ENCODE measurements at places on chromosomes 16 and 17. TPM values are rescaled to one million over a fixed set of nuclear protein-coding genes. Genes with fewer than 3 reads are reported as not detected.

Gene ARL5C
- not detected for total RNA-seq

Gene SLC5A10
- total RNA-seq, result not detected

Gene CCL15
- not detected for total RNA-seq

Gene RNU2-1
- total RNA-seq, result not detected

Gene TMEM204
- total RNA-seq, result 12.9 TPM

Gene TLCD3A
- 15.5 TPM for total RNA-seq

Gene FOXC2
- 5.5 TPM for total RNA-seq

Gene AATK
- total RNA-seq, result 0.15 TPM

Gene HS3ST2
- not detected for total RNA-seq

Gene SNX20
- total RNA-seq, result not detected

Gene TEKT3
- total RNA-seq, result not detected

Gene CA7
- total RNA-seq, result not detected

Gene KRT40
- total RNA-seq, result not detected

Gene CA5A
- total RNA-seq, result not detected

Gene SLC22A31
- 1.7 TPM for total RNA-seq

Gene TPSG1
- not detected for total RNA-seq

Gene TLCD1
- 20.0 TPM for total RNA-seq

Gene CCDC92B
- total RNA-seq, result not detected

Data from bronchus fibroblast of lung (primary cell).